ENCODE measurements at places on chromosomes 6 and 20.

- DNase-seq: no peak
Measured at GRCh38 chr6:91816335-91816734, 1229.5 kb upstream of the MAP3K7 start.

DNA sequence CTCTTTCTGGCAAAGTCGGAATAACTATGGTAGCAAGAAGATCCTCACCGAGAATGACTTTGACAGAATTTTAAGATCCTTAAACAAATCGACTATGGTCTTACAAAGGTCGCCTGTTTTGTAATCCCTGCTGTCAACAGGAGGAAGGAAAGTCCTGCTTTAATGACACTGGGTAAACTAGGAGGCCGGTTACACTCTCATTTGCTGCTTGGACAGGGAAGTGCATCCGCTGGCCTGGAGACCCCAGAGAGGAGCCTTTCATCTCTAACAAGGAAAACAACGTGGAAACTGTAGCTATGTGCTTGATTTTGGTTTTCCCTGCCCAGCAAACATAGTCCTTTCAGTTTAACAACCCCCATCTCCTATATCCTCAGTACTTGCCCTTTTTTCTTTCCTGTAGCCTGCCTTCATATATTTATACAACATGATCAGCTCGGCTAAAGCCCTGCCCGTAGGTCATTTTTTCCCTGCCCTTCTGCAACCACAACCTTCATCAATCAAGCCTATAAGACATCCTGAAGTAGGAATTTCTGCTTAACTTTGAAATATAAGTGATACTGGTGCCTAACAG, 97.2 kb upstream of the RIN2 start:
- DNase-seq: no peak

DNA sequence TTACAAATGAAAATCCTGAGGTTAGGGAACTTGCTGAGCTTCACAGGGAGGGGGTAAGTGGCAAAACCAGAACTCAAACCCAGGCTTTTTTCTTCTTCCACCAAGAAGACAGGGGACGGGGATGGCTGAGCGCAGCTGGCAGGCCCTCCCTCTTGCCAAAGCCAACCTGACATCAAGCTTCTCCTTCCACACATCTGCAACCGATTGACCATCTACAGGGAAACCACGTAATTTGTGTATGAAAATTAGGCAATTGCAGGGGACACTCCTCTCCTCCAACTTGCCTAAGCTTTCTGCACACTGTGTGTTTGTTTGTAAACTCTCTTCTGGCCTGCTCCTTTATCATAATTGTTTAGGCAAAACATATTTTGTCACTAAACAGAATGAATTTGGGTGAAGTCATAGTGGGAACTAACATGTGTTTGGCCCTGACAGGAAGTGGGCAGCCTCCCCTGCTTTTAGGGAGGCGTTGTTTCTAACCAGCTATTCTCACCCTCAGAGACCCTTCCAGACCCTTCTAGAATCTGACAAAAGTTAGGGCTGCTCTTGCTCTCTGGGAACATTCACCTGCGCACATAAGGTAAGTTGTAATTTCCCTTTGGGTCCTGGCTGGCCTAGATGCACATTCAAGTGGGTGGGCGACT, 18.9 kb downstream of the ZNF831 start:
- DNase-seq: no peak

GRCh38 chr20:21118782-21119181, 7.1 kb upstream of the KIZ start:
- DNase-seq: no peak

GRCh38 chr20:63121749-63122405, 94.1 kb downstream of the YTHDF1 start:
- DNase-seq: no peak

- no peak for DNase-seq
Measured at GRCh38 chr6:160791981-160792418, 90.0 kb downstream of the PLG start.
